ENCODE measurements at places on chromosomes 11 and 22.
A peak's percentile ranks its signal among the peaks of the same experiment; 100 is the strongest.

DNA sequence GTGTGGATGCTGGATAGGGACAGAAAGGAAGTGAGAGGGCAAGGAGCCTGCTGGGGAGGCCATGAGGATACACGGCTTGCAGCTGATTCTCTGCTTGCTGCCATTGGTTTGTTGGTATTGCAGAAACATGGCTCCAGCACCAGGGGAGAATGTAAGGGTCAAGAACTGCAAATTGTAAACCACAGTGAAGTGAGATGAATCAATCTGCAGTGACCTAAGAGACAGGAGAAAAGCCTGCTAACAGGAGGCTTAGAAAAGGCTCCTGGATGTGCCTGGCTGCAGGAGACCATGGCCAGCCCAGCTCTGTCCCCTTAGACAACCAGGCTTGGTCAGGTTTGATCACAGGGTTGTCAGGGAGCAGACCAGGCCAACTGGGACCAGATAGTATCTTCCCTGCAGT lies 233.7 kb upstream of the CADM1 start:
- DNase-seq: no peak

GRCh38 chr22:27004434-27004833 lies 347.0 kb downstream of the MIAT start:
- DNase-seq: peak; percentile 81

- DNase-seq: no peak
Observed at GRCh38 chr22:32697331-32697995, 104.0 kb upstream of the TIMP3 start.

DNA sequence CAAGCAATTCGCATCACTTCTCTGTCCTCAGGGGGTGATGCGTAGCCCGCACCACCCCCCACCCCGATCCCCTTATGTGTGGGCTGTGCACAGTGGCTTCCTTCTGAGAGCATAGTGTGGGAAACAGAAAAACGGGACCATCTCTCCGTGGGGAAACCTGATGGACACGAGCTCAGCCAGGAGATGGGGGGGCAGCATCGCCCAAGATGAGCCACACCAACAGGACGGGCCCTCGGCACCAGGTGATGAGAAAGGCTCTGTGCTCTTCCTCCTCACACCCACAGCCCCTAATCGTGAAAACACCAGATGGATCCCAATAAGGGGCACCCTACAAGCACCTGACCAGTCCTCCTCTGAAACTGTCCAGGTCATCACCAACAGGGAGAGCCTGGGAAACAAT lies 153.6 kb downstream of the SHANK2 start:
- no peak for DNase-seq

DNA sequence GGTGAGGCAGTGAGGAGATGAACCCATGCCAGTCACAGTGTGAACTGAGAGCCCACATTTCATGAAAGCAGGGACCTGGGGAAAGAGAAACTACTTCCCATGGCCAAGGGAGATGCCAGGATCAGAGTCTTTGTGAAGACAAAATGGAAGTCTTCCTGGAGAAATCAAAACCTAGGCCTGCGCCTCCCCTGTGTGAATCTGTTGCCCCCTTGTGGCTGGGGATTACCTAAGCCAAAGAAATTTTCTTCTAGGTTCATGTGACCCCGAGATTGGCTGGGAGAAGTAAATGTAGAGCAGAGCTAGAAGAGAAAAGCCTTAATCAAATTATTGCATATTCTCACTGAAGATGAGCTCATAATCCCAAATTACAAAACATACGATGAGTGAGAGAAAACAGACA lies 1075.3 kb downstream of the TBC1D22A start:
- DNase-seq: no peak

DNA sequence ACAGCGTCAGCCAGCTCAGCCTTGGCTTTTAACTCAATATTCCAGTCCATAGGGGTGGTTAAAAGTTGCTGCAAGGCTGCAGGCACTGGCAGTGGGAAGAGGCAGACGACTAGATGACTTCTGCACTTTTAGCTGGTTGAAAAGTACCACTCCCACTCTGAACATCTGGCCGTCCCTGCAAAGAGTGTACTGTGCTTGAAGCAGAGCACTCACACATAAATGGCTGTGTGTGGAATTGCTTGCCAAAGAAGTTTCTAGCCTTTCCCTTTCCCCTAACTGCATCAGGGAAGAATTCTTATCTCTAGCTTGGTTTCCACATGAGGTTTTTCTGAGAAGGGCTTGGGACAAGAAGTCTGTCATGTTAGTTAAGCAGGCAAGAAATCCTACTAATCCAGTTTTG lies 5.1 kb upstream of the PHLDB1 start:
- no peak for DNase-seq

DNA sequence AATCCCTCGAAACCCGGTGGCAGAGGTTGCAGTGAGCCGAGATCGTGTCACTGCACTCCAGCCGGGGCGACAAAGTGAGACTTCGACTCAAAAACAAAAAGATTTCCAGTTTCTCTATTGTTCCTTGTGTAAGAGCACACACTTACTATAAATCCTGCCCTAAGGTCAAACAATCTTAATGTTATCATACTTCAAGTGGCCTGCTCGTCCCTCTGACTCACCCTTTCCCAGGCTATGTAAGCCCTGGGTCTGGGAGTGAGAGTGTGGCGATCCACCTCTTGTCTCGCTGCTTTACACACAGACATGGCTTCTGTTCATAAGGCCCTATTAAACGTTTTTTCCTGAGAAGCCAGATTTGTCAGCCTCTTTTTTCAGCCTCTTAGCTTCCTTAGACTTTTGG lies 24.4 kb upstream of the A4GALT start:
- DNase-seq: no peak

DNA sequence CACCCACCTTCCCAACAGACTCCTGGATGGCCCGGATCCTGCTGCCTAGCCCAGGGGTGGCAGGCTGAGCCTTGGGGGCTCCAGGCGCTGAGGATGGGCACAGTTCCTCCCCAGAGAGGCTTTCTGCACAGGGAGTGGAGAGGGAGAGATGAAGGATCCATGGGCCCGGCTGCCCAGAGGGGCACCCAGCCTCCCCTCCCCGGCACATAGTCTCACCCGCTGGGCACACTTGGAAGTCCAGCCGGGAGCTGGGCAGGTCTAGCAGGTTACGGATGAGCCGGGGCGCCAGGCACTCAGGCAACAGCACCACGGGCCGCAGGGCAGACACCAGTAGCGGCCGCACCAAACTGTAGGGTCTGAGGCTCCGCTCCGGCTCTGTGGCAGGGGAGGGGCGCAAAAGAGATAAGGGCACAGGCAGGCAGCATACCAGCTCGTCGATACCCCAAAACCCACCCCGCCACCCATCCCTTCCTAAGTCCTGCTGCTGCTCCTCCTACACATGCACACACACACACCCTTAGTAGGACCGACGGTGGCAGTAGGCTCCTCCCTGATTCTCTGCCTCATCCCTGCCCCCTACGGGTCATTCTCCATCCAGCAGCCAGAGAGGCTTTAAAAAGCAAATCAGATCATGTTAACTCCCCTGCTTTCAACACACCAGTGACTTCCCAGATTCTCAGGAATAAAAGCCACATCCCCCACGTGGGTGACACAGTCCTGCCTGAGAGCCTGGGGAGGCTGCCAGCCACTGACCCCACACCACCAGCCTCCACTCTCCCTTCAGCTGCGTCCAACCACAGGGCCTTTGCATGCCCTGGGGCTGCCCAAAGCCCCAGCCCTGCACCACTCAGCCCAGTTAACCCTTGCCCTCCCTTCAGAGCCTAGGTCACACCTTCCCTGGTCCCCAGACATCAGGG lies 6.5 kb upstream of the MFNG start:
- DNase-seq: no peak

GRCh38 chr11:35324183-35324886 lies 95.0 kb downstream of the SLC1A2 start:
- no peak for DNase-seq

- DNase-seq: no peak
Observed at GRCh38 chr11:3859373-3859881, 4.0 kb downstream of the STIM1 start.

DNA sequence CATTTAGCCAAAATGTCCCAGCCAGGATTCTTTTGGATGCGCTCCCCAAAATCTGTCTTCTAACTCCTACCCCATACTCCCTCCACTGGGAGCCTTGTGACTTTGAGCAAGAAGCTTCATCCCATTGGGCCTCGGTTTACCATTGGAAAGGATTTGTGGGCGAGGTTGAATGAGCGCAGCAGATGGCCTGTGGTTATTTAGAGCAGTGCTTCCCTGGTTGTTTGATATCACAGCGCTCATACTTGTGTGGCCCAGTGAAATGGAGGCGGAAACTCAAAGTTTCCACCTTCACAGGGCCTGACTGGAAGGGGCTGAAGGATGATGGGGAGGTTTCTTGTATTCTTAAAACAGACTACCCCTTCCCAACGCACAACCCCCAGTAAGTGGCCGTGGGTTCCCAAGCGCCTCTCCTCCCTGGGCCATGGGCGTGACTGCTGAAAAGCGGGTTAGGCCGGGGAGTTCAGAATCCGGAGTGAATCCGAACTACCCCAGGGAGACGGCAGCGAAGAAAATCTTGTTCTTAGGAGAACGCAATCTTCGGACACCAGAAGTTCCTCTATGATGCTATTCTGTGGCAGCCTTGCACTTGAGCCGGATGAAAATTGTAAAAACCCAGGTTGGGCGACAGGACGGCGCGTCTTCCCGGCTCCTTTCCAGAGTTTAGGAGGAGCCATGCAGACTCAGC lies 1.2 kb upstream of the ATF4 start:
- DNase-seq: no peak

- DNase-seq: no peak
Observed at GRCh38 chr22:32882774-32883530, 81.4 kb downstream of the TIMP3 start.

- DNase-seq: no peak
Observed at GRCh38 chr11:117019871-117020270, 78.4 kb downstream of the SIK3 start.

DNA sequence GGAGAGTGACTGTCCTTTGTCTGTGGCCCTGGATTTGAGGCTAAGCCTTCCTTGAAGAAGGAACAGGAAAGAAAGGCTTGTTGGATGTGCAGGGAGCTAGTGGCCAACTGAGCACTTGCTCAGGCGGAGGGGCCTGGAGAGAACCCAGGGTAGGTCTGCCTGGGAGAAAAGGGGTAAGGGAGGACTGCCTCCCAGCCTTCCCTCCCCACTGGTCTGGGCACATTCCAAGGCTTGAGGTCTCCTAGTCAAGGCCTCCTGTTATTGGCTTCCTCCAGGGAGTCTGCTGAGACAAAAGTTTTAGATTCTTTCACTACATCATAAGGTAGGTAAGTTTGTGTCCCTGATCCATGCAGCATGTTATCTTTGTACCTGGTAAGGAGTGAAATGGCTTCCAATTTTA lies 15.2 kb downstream of the KCNQ1OT1 start:
- no peak for DNase-seq

- DNase-seq: no peak
Observed at GRCh38 chr11:72040491-72041363, 39.6 kb downstream of the NUMA1 start.

DNA sequence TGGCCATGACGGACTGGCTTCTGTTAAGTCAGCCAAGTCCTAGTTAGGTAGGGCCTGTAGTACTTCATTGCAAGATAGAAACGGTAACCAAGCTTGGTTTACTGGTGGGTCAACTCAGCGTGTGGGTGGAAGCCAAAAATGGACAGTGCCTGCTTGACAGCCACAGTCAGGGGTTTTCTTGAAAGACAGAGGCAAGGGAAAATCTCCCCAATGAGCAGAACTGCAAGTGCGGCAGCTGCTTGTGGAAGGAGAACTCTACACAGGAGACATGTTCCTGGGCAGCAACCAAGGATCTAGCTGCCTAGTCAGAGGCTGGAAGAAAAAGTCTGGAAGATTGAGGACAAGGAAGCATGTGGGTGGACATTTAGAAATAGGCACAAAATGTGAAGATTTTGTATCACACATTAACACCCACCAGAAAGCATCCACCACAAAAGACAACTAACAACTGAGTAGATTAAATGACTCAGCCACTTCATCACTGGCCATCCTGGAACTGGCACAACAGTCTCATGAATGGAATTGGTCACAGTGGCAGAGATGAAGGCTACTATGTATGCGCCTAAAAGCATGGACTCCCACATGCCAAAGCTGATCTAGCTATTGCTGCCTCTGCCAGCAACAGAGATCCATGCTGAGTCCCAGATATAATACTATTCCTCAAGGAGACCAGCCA lies 40.9 kb upstream of the SCUBE2 start:
- no peak for DNase-seq

DNA sequence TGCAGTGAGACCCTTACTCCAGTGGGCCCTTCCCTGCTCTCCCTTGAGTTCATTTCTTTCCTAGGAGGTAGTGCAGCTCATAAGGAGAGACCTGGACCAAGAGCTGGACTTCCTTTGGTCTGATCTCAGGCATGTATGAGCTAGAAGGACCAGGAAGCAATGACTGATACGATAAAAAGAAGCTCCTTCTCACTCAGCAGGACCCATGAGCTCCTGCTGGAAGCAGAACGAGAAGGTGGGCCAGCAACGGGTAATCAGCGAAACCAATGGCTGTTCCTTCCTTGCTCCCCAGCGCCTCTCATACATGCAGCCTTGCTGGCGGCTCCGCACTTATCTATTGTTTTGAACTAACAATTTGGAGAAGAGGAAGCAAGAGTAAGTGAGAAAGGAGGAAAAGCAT lies 56.8 kb downstream of the RPUSD4 start:
- DNase-seq: no peak

GRCh38 chr11:11171854-11172253 lies 181.2 kb downstream of the CSNK2A3 start:
- DNase-seq: no peak

GRCh38 chr22:20799449-20799848 lies 25.5 kb downstream of the SERPIND1 start:
- DNase-seq: no peak

- no peak for DNase-seq
Observed at GRCh38 chr22:19005905-19006304, 69.8 kb upstream of the PRODH start.
